ENCODE measurements at places on chromosomes 7 and 10.

- DNase-seq = no peak
Measured at GRCh38 chr7:30321089-30321881, 36.9 kb downstream of the ZNRF2 start.

DNA sequence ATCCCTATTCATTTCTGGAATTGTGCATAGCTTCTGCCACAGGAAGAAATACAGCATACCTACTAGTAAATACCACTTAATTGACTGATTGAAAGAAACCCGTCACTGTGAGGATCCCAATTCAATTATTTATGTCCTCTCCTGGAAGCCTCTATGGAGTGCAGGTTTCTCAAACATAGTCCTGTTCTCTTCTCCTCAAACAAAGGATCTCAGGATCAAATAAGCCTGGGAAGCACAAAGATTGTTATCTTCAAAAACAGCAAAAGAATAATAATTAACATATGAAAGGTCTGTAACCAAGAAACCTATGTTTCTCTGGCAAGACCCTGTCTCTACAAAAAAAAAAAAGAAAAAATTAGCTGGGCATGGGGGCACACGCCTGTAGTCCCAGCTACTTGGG lies 127.3 kb downstream of the KCNMA1 start:
- DNase-seq = no peak

GRCh38 chr7:134845461-134845860 lies 66.0 kb downstream of the CALD1 start:
- DNase-seq = no peak

- DNase-seq = no peak
Measured at GRCh38 chr7:100208911-100209408, 10.8 kb upstream of the PVRIG start.

- no peak for DNase-seq
Measured at GRCh38 chr10:21388589-21388988, 136.9 kb downstream of the SKIDA1 start.

DNA sequence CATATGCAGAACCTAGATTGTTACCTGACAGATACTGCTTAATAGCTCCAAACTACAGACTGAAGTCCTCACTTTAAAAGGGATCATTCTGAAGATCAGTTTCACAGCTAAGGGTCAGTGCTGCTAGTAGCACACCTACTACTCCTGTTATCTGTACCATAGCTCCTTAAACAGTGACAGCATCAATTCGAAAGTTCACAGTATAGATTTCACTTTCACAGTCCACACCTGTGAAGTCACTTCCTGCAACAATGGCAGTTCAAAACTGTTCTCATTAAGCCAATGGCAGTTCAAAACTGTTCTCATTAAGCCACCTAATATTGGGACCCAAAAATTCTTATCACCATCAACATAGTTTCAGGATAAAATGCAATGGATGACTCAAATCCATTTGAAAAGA lies 10.7 kb upstream of the FHIP2A start:
- DNase-seq = no peak

GRCh38 chr7:155097338-155097737 lies 27.2 kb downstream of the HTR5A start:
- no peak for DNase-seq

DNA sequence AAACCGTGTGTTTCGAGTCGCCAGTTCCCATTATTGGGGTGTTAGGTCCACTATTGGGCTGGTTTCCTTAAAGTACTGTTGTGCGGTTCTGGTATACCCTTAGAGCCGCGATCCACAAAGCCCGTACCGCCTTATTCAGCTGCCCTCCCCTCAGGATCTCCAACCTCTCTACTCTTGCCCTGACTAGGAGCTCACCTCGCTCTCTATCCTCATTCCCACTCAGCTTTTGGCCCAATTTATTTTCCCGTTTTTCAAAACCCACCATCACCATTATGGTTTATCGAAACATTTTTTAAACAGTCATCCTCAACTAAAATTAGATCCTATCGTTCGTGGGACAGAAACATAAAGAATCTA lies 461 bp upstream of the ETV1 start:
- DNase-seq = no peak

- no peak for DNase-seq
Measured at GRCh38 chr7:46581268-46581667, 660.2 kb upstream of the IGFBP3 start.

DNA sequence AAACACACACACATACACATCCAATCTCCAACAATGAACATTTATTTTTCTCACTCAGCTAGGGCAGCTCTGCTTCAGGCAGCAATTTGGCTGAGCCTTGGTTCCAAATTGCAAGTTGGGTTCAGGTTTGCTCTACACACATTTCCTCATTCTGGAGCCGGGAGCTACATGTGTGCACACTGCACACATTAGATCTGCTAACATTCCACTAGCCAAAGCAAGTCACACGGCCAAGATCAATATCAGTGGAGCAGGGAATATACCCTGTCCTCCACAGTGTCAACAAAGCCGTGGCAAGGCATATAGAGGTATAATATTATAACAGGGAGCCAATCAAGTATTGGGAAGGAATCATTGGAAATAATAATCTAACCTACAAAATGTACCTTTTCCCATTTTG lies 57.5 kb upstream of the PPP1R3C start:
- no peak for DNase-seq

DNA sequence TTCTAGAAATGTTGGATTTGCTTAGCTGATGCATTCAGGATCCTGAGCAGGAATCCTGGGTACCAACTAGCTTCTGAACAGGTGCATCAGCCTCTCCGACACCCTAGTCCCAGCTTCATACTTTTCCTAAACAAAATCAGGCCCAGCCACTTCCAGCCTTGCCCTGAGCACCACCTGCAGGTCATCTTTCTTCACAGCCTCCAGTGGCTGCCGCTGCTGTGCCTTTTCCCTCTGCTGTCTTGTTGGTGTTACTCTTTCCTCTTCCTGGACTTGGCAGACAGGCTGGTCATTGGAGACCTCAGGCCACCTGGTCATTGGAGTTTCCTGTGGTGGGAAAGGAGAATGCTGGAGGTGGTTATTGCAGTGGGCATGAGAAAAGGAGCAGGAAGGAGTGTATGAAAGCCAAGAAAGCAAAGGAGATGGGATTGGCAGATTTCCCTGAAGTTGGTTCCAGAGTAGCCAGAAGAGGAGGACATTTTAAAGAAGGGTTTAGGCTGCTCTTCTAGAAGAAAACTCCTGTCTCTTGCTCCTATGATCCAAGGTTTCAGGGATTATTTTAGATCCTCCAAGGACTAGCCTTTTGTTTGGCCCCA lies 48.2 kb upstream of the NFKB2 start:
- DNase-seq = no peak

GRCh38 chr10:110620398-110620719 lies 23.8 kb upstream of the RBM20 start:
- DNase-seq = no peak

GRCh38 chr10:63628526-63629362 lies 107.5 kb downstream of the REEP3 start:
- no peak for DNase-seq

Measured in activated T-cell treated with anti-CD3 and anti-CD28 coated beads for 4 hours (primary cell).